ENCODE measurements at places on chromosomes 1 and 21. TPM values are rescaled to one million over a fixed set of nuclear protein-coding genes. Genes with fewer than 3 reads are reported as not detected.

- DNase-seq: no peak
Observed at GRCh38 chr1:175555266-175555665, 188.1 kb downstream of the TNR start.

GRCh38 chr21:29777160-29777559 lies 162.6 kb downstream of the GRIK1 start:
- no peak for DNase-seq

DNA sequence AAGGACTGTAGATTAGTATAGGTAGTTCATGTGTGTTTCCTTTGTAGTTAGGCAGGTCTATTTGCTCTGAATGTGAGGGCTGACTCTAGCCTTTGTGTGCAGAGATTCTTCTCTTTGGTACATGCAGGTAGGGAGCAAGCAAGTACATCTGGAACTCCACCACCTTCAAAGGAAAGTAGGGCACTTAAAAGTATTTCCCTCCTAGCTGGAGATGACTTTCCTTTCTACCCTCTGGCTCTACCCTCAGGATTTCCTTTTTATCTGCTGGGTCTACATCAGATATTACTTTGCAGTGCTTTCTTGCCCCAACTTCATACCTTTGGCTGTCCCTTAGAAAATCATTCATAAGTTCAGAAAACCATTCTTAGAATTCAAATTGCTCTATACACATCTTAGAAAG lies 91.7 kb upstream of the HIVEP3 start:
- no peak for DNase-seq

DNA sequence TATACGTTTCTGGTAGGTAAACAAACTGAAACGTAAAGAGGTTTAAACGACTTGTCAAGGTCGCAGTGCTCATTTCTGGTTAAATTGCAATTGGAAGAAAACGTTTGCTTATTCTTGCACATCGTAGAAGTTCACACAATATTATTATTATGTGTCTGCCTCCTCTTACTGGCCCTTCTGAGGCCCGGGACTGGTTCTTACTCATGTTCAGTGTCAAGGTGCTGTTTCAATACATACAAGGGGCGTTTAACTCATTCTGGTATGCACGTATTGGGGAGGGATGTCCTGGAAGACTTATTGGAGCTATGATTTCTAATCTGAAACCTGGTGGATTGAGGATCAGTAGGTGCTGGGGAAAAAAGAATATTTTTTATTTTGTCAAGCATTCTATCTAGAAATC lies 932 bp downstream of the RPF1 start:
- no peak for DNase-seq

- no peak for DNase-seq
Observed at GRCh38 chr1:3788756-3789420, 7.4 kb downstream of the LRRC47 start.

DNA sequence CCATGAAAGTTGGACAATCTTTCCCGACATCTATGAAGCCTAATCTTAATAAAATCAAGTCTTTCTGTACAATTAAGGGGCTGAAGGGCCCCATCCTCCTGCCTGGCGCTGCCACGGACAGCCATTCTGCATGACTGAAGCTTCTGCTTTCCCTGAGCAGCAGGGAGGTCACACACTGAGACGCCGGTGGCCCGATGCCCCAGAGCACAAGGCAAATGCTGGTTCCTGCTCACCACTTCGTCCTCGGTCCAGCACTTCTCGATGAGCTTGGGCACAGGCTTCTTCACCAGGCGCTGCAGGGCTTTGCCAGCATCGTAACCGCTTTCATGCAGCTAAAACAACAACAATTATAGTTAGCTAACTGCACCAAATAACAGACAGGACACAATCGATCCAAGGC lies 147.8 kb downstream of the SLC45A1 start:
- DNase-seq: no peak

- DNase-seq: no peak
Observed at GRCh38 chr1:212977781-212978645, 27.7 kb downstream of the VASH2 start.

GRCh38 chr1:1671365-1672119 lies 12.7 kb upstream of the CDK11B start:
- DNase-seq: no peak

- DNase-seq: no peak
Observed at GRCh38 chr1:246669659-246670058, 54.5 kb upstream of the SCCPDH start.

GRCh38 chr1:208496467-208497371 lies 252.5 kb upstream of the PLXNA2 start:
- DNase-seq: no peak

- DNase-seq: no peak
Observed at GRCh38 chr1:5904551-5904950, 87.7 kb downstream of the NPHP4 start.

GRCh38 chr1:58084266-58084665 lies 462.3 kb downstream of the OMA1 start:
- no peak for DNase-seq

- DNase-seq: no peak
Observed at GRCh38 chr21:41839387-41840000, 39.6 kb downstream of the PRDM15 start.

- no peak for DNase-seq
Observed at GRCh38 chr1:236677641-236678235, 8.6 kb upstream of the ACTN2 start.

DNA sequence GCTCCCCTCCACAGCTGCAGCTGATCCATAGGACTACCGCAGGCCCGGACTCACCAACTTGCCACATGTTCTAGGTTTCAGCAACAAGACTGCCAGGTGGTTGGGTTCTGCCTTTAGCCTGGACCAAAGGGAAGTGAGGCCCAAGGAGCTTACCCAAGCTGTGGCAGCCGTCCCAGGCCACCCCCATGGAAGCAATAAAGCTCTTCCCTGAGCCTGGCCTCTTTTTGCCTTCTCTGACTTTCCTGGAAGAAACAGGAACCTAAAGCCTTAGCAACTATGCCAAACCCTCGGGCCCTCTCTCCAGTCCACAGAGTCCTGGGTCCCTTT lies 2.7 kb upstream of the ARTN start:
- no peak for DNase-seq

- DNase-seq: no peak
Observed at GRCh38 chr1:112322983-112323678, 72.9 kb upstream of the CTTNBP2NL start.

- DNase-seq: no peak
Observed at GRCh38 chr1:17485281-17485680, 45.8 kb upstream of the RCC2 start.

GRCh38 chr1:36436821-36437220 lies 13.4 kb downstream of the OSCP1 start:
- no peak for DNase-seq

DNA sequence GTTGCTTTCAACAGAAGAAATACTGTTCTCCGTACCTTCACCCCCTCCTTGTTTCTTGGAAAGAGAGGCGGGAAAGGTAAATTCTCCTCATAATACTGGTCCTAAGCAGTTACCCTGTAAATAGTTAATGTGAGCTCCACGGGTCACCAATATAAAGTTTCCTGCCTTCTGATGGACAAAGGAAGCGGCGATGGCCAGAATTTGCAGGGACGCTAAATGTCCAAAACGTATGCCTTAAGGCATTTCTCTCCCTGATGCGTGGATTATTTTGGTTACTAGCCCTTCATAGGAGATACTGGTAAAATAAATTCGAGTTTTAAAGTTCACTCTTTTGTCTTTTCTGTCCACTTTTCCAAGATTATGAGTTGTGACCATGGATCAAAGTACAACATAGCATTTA lies 898 bp upstream of the PTGS2 start:
- no peak for DNase-seq

- no peak for DNase-seq
Observed at GRCh38 chr1:200886594-200886993, 8.1 kb upstream of the INAVA start.

DNA sequence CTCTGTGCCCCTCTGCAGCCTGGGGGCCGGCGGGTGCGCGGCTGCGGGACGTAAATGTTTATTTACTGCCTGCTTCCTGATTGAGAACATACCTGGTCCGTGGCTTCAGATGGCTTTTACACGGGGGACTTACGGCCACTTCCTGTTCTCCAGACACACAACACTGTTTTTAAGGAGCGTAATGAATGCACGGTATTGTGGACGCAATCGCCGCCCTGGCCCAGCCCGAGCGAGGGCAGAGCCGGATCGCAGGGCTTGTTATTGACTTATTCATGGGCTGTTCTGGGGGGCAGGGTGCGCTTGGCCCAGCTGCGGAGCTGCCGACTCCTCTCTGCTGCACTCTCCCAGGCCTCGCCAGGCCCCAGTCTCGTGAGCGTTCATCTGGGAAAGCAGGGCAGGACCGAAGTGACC lies 52.8 kb upstream of the ACTRT2 start:
- DNase-seq: no peak

DNA sequence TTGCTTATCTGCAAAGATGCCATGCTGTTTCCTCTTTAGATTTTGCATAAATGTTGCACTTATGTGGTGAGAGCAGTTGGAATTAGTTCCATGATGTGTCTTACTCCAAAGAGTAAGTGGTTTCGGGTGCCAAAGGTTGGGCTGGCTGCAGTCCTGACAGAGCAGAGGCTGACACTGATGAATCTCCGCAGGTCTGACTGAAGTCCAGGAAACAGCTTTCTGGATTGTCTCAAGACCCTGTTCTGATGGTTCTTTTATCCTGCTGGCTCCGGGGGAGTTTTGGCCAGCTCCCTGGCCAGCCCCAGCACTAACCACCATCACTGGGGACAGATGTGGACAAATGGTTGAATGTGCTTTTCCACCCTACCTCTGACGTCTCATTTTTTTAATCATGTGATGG lies 207.2 kb upstream of the KIAA0040 start:
- no peak for DNase-seq

- DNase-seq: no peak
Observed at GRCh38 chr21:14527696-14528652, 18.1 kb downstream of the SAMSN1 start.

DNA sequence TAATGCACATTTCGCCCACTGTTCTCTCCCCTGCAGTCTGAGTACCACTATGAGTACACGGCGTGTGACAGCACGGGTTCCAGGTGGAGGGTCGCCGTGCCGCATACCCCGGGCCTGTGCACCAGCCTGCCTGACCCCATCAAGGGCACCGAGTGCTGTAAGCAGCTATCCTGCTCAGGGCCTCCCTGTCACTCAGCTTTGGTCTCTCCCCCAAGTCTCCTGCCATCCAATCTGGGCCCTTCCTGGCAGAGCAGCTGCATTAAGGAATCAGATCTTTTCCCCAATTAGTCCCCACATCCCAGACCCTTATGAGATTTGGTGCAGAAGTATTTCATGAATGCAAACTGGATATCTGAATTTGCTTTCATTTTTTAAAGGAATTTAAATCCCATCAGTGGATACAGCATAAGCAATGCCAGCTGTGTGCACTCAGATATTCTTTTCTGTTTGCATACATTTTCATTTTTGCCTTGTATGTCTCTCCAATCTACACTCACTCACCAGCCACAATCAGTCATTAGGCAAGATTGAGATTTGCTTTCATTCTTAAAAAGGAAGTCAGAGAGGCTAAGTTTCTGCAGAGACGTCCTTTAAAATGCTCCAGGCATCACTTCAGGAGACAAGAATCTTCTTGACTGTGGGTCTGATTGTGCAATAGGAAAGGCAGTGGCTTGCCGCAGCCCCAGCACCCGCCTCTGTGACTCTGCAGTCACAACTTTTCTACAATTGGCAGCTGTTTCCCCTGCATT lies 48.1 kb downstream of the ELAPOR1 start:
- peak; percentile 76 for DNase-seq

- no peak for DNase-seq
Observed at GRCh38 chr1:235923466-235924021, 56.8 kb upstream of the LYST start.

DNA sequence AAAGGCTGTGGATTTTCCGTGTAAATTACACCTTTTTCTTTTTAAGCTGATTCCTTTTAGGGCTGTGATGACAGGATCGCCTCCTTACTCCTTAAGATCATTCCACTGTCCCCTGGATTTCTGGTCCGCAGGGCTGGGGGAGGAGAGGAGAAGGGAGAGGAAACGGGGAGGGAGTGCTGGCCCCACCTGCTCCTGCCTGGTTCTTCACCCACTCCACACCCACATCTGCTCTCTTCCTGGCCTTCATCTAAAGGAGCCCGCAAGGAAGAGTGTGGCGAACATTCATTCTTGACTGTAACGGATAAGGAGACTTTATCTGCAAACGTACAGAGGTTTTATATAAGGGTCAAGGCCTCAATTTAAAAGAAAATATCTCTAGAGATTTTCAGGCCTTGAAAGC lies 242.0 kb downstream of the RHOU start:
- DNase-seq: no peak

- no peak for DNase-seq
Observed at GRCh38 chr1:62573675-62574074, 23.6 kb upstream of the ANGPTL3 start.

- no peak for DNase-seq
Observed at GRCh38 chr1:156143765-156144489, 9.5 kb upstream of the SEMA4A start.

Gene LAX1
- 1.2 TPM for total RNA-seq

Gene IQGAP3
- total RNA-seq: 8.6 TPM

Gene CD1E
- 2.7 TPM for total RNA-seq

Gene HRNR
- not detected for total RNA-seq

Gene RBM8A
- total RNA-seq: 82.0 TPM

Gene QSOX1
- total RNA-seq: 20.3 TPM

Gene RIPPLY3
- 0.20 TPM for total RNA-seq

Gene RUNX3
- 1.9 TPM for total RNA-seq

Gene SPRR3
- 0.69 TPM for total RNA-seq

Gene ZYG11A
- total RNA-seq: 0.30 TPM

Gene TMPRSS2
- 0.69 TPM for total RNA-seq

Gene TRAF3IP3
- 2.1 TPM for total RNA-seq

Gene HSD17B7
- total RNA-seq: 11.9 TPM

Gene BNIPL
- total RNA-seq: 37.0 TPM

Gene GSTM2
- 68.4 TPM for total RNA-seq

Gene NFASC
- total RNA-seq: 1.4 TPM

Gene ARTN
- 0.49 TPM for total RNA-seq
